ENCODE measurements at places on chromosomes 5 and 9. TPM values are rescaled to one million over a fixed set of nuclear protein-coding genes. Genes with fewer than 3 reads are reported as not detected.

GPR151 gene
- polyA plus RNA-seq: not detected

CA9 gene
- polyA plus RNA-seq: 1.8 TPM

PBX3 gene
- 39.1 TPM for polyA plus RNA-seq

GRCh38 chr9:127862075-127863011 is 7.9 kb upstream of the ENG start:
- no peak for DNase-seq

DNA sequence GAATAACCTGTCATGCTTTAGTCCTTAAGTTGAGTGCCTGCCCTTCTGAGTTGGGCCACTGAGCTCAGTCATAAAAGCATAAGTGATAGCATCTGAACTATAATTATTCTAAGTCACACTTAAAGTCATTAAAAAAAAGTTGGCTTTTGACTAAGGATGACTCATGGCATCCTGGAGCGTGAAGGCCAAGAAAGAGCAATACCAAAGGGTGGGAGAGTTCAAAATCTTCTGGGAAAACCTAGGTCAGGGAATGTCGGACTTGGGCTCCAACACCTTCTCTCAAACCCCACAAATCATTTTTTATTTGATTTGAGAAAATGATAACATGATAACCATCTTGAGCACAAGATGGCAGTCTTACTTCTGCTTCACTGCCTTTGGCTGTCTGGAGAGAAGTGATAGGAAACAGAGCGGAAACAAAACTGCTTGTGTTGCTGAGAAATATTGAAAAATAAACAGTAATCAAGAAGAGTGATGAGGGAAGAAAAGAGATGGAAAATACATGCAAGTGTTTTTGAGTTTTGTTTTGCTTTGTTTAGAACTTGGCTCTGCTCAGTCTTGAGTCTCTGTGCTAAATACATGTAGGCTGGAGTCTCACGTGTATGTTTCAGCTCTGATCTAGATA is 16.9 kb upstream of the NTRK2 start:
- no peak for DNase-seq
